ENCODE measurements at places on chromosomes 11 and 22.
A peak's percentile ranks its signal among the peaks of the same experiment; 100 is the strongest.

DNA sequence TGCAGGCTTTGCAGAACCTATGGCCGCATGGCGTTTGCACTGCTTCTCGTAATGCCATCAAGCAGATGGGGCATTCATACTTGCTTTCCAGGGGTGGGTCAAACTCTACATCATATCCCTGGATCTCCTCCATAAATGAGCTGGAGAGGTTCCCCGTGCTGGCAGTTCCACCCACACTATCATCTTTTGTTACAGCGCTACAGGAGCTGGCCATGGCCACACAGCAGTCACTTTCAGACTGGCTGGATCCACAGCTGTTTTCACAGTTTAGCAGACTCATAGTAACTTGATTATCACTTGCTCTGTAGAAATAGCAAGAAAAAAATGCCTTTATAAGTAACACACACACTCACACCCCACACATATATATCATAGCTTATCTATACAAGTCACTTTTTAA lies 8.8 kb downstream of the TRAF6 start:
- DNase-seq = no peak

GRCh38 chr11:68146010-68146540 lies 24.9 kb upstream of the CHKA start:
- DNase-seq = peak; percentile 96

- DNase-seq = no peak
Observed at GRCh38 chr22:23530766-23531282, 49.3 kb downstream of the IGLL1 start.

DNA sequence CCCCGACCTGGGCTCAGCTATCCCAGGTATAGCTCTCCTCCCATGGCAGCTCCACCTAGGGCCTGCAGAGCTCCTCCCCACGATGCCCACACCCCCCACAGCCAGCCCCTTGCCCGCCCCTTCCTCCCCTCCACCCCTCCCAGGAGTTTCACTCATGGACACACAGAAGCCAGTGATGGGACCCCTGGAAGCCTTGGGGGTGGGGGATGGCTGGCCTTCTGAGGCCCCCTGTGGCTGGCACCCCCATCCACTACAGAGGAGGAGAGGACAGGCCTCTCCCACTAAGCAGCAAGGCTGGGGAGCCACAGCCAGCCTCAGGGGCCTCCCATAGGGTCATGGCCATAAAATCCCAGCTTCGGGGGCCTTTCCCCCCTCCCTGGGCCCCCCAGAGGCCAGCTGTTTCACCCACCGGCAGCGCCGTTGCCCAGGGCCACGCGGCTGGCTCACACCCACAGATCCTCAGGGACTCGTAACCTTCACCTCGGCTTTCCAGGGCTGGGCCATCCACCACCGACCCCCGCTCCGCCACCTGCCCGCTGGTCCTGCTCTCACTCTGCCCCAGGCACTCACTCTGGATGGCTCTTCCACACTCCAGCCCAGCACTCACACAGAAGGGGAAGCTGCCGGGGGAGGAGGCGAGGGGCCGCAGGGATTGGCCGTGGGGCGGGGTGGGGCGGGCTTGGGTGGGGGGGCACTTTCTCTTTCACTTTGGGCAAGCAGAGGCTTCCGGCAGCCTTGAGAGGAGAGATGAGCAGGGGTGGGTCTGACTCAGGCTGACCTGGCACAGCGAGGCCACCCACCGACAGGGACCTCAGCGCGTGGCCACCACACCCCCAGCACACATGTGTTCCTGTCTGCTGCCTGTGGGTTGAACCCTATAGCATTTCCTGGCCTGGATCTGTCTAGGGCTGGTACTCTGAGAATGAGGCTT lies 2.2 kb downstream of the SLC25A22 start:
- DNase-seq = peak; percentile 65

DNA sequence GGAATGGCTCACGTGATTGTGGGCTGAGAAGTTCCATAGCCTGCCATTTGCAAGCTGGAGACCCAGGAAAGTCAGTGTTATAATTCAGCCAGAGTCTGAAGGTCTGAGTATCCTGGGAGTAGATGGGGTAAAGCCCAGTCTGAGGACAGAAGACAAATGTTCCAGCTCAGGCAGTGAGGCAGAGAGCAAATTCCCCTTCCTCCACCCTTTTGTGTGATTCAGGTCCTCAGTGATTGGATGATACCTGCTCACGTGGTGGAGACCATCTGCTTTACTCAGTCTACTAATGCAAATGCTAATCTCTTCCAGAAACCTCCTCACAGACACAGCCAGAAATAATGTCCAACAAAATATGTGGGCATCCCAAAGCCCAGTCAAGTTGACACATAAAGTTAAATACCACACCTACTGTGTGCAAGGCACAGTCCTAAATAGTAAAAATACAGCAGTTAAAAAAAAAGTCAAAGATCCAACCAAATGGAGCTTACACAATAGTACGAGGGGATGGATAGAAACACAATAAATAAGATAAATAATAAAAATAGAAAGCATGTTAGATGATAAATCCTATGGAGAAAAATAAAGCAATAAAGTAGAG lies 13.2 kb upstream of the APOL6 start:
- DNase-seq = no peak

GRCh38 chr11:29495676-29496075 lies 521.2 kb downstream of the KCNA4 start:
- no peak for DNase-seq

DNA sequence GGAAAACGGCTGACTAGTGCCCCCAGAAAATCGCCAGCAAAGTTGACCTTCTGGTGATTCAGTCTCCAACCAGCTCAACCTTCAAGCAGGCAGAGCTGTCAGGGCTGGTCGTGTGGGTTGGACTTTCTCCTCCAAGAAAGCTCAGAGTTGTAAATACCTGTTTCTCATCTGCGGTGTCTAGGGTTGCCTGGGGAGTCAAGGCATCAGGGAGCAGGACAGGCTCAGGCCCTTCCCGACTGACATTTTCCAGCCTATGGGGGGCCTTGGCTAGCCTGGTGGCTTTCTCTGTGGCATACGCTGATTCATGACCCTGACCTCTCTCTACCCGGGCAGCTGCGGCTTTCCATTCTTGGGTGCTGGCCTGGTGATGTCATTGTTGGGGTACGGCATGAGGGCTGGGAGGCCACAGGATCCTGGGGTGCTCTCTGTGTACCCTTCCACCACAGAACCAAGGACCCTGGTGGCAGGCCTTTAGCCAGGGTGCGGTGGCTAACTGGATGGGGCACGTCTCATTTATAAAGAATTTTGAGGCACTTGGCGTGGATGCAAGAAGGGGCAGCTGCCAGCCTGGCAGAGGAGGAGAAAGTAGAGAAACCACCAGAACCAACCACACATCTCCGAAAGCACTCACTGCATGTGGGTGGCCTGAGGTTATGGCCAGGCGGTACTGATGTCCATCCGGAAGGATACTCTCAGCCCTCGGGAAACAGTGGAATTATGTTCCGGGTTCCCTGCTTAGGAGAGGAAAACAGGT lies 64.9 kb downstream of the BCR start:
- peak; percentile 13 for DNase-seq

GRCh38 chr22:44441401-44442185 lies 56.4 kb downstream of the RTL6 start:
- DNase-seq = no peak

- peak; percentile 22 for DNase-seq
Observed at GRCh38 chr11:28529540-28530410, 421.6 kb downstream of the METTL15 start.

DNA sequence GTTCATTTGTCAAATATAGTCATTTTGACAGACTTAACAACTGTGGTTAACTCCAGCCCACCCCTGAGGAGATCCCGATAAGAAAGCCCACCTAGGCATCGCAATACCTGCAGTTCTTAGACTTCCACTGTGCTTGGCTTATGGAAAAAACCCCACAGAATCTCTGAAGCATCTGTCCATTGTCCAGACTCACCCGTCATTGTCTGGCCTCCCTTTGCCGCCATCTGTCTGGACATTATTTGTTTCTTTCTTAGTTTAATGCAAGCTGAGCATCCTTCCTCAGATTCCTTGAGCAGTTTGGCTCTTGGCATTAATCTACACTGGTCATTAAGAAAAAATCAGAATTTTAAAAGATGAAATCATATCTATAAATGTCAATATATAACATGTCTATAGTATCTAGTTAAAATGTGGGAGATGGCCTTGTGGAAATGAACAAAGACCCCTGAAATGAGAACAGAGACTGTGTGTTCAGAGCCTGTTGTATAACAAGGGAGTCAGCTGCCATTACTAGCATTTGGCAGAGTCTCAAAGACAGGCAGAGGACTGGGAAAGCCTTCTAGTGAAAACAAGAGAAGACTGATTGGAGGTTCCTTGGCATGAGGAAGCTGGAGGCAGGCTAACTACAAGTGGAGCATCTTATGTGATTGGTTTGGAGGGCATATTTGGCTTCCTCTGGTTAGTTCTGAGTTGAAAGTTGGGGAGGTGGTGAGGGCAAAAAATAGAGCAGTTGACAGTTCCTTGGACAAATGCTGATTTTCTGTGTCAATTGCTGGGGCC lies 80.4 kb downstream of the SPON1 start:
- no peak for DNase-seq

GRCh38 chr11:838441-839279 lies 3.7 kb downstream of the POLR2L start:
- no peak for DNase-seq

GRCh38 chr11:33500861-33501479 lies 199.7 kb downstream of the C11orf91 start:
- peak; percentile 14 for DNase-seq

DNA sequence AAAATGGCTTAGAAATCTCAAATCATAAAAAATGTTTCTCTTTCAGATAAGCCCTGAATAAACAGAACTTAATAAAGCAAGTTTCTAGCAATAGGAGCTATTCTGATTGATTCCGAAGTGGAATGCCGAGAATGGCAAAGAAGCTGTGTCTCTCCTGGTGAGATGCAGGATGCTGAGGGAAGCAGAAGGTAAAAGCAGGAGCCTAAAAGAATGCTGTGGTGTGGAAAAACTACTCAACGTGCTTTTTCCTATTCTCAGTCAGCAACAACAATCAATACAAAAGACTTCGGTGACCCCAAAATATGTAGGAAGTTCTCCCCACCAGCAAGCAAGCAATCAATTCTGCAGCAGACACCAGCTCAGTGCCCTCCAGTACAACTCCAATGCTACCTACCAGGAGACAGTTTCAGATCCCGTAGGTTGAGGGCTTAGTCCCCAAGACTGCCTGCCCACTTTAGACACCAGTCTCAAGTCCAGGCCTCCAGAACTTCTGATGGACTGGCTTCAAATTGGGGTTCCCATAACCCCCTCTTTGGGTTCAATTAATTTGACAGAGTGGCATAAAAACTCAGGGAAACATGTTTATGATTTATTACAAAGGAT lies 6.6 kb downstream of the CTSC start:
- DNase-seq = no peak

- no peak for DNase-seq
Observed at GRCh38 chr22:47384977-47385376, 622.5 kb downstream of the TBC1D22A start.

- DNase-seq = no peak
Observed at GRCh38 chr11:94583866-94584500, 16.8 kb downstream of the PIWIL4 start.

DNA sequence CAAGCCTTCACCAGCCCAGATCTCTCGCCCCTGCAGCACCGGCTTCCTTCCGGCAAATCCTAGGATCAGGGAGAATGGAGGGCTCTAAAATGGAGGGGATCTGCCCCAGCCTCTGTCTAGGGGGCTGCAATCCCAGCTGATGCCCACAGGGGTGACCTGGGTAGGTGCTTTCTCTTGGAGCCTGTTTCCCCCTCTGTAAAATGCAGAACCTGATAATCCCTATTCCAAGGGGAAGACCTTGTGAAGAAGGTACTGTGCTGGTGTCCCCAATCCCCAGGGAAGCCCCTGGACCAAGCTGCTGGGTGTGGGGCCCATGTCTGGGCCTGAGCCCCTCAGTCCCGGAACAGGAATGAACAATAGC lies 2.8 kb downstream of the EMID1 start:
- DNase-seq = no peak

DNA sequence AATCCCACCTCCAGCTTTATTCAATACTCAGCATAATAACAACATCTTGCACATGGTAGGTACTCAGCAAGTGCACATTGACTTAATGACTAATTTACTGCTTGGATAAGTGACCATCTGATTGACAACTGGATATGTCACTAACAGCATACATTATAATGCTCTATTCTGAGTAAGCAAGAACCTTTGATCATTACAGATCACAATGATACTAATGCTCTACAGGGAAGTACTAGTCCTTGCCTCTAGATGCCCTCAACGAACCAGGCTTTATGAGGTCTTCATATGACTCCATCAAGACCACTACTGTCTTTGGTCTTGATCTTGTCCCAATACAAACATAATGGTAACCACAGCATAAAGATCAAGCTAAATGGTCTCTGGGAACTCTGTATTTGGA lies 167.6 kb upstream of the MTMR2 start:
- DNase-seq = no peak

DNA sequence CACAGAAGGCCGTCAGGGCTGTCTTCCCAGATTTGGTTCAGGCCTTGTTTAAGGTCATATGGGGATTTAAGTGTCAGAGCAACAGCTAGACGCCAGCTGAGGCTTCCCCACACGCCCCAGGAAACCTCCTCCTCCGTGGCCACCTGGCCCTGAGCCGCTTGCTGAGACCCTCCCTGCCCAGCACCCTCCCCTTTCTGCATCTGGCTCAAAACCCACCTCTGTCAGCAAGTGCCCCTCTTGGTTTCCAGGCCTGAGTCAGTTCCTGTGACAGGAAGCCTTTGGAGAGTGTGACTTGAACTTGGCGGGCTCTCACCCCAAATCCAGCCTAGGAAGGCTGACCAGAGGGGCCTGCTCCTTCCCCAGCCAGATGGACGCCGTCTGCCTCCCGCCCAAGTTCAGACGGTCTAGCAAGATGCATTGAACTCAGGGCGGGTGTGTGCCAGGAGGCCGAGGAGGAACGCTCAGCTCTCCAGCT lies 561 bp downstream of the FXYD2 start:
- no peak for DNase-seq

GRCh38 chr11:14374922-14375830 lies 16.2 kb upstream of the RRAS2 start:
- DNase-seq = no peak

GRCh38 chr11:4180441-4181183 lies 86.0 kb downstream of the RRM1 start:
- DNase-seq = no peak

GRCh38 chr11:88511006-88511405 lies 173.5 kb upstream of the CTSC start:
- no peak for DNase-seq

- DNase-seq = no peak
Observed at GRCh38 chr11:128424851-128425285, 162.5 kb downstream of the ETS1 start.

GRCh38 chr11:119377112-119377901 lies 4.2 kb downstream of the USP2 start:
- no peak for DNase-seq

DNA sequence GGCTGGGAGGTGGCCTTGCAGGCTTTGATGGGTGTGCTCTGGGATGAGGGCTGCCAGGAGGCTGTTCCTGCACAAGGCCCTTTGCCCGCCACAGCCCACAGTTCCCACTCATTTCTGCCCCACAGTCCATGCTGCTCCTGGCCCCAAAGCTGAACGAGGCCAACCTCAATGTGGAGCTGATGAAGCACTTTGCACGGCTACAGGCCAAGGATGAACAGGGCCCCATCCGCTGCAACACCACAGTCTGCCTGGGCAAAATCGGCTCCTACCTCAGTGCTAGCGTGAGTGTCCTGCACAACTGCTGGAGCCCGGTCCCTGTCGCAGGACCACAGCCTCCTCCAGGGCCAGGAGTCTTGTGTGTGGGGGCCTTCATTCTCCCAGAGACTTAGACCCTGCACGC lies 10.2 kb downstream of the SCYL1 start:
- no peak for DNase-seq

- no peak for DNase-seq
Observed at GRCh38 chr22:25722223-25722622, 19.8 kb upstream of the MYO18B start.
